ENCODE measurements at places on chromosomes 7 and 10.

DNA sequence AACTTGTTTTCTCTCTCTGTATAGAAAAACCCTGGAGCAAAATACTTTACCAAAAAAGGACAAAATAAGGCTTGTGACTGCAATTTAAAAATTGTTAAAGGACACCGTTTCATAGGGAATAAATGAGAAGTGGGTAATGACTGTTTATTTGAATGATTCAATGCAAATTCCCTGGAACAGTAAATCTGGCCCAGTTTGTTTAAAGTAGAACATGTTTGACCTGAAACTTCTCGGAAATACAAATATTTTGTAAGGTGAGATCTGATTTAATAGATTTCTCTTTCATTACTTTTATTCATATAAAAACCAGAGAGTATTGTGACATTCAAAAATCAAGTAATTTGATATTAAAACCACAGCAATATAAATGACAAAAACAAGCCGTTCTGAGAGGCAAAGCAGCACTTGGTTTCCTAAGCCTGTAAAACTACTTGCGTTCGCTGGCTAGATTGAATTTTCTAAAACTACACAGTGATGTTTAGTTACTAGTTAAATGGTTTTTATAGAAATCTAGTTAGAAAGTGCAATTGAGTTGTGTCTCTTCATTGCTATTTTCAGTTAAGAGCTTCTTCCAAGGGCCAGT is 76.8 kb upstream of the PITRM1 start:
- no peak for DNase-seq

GRCh38 chr10:125157505-125157904 is 2.9 kb downstream of the CTBP2 start:
- peak; percentile 68 for DNase-seq

- DNase-seq: no peak
Observed at GRCh38 chr10:32050177-32050576, 6.0 kb downstream of the KIF5B start.

GRCh38 chr7:139515266-139515665 is 8.2 kb upstream of the CLEC2L start:
- no peak for DNase-seq

GRCh38 chr10:86950349-86950748 is 7.1 kb downstream of the MMRN2 start:
- DNase-seq: no peak

- no peak for DNase-seq
Observed at GRCh38 chr7:112790586-112791003, 402 bp upstream of the TMEM168 start.

GRCh38 chr7:445020-445419 is 74.6 kb downstream of the PDGFA start:
- DNase-seq: no peak

DNA sequence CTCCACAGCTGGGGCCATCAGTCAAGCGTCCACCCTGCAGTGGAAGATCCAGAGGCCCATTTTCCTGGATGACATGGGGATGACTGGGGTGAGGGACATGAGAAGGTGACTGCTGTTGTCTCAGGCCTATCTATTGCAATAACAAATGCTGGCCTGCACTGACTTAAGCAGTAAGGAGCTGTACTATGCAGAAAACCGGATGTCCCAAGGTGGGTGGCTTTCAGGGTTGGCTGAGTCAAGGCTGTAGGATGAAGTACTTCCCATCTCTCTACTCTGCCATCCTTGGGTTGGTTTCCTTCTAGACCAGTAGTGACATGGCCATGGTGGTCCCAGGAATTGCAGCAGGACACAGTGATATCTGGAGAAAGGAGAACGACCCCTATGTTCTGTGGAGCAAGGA is 48.1 kb downstream of the NEURL1 start:
- DNase-seq: no peak

GRCh38 chr7:156019776-156020565 is 207.7 kb upstream of the SHH start:
- no peak for DNase-seq

DNA sequence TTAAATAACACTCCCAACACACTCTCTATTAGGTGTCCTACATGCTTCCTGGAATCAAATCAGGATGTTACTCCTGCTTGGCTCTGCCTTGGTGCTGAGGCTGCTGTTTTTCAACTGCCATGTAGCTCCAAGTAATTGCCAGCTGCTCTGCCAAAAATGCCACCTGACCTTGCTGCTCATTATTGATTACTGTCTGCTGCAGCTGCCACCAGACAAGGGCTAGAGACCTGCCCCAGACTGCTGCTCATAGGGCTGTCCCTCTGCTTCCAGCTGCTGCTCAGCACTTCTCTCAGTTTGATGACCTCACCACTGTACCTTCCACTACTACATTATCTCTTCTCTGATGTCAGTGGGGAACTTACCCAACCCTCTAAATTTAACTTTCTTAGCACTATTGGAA is 102.5 kb downstream of the PCLO start:
- peak; percentile 69 for DNase-seq

GRCh38 chr10:125850766-125851731 is 27.7 kb downstream of the BCCIP start:
- peak; percentile 19 for DNase-seq

GRCh38 chr7:131480384-131481315 is 75.8 kb downstream of the PODXL start:
- DNase-seq: no peak

GRCh38 chr7:47932016-47932415 is 16.2 kb downstream of the PKD1L1 start:
- no peak for DNase-seq

- no peak for DNase-seq
Observed at GRCh38 chr7:71776726-71777125, 635.4 kb downstream of the CALN1 start.

- no peak for DNase-seq
Observed at GRCh38 chr7:45980973-45981372, 59.9 kb upstream of the IGFBP3 start.

DNA sequence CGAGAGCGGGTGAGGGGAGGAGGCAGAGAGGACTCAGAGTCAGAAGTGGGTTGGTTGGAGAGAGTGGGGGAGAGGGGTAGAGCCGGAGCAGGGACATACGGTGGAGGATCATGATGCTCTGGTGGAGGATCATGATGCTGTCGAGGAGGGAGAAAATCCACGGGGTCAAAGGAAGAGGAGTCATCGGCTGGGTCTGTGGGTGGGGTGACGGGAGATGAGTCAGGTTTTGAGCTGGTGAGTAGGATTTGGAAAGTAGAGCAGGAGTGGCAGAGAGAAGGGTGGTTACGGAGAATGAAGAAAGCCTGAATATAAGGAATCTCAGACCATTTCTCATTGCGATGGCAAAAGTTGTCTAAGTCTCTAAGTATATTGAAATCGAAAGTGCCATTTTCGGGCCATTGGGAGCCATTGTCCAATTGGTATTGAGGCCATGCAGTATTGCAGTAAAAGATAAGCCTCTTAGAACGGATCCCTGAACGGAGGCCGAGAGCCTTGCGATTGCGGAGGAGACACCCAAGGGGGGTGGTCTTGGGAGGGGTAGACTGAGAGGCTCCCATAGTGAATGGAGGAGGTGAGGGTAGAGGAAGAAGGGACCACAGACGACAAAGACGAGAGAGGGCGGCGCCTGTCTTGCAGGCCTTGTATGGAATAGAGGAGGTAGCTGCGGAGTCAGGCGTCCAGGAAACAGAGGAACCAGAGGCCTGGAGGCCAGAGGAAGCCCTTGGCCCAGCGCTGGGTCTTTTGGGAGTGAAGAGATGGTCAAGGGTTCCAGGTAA is 23.8 kb downstream of the SCIN start:
- no peak for DNase-seq

DNA sequence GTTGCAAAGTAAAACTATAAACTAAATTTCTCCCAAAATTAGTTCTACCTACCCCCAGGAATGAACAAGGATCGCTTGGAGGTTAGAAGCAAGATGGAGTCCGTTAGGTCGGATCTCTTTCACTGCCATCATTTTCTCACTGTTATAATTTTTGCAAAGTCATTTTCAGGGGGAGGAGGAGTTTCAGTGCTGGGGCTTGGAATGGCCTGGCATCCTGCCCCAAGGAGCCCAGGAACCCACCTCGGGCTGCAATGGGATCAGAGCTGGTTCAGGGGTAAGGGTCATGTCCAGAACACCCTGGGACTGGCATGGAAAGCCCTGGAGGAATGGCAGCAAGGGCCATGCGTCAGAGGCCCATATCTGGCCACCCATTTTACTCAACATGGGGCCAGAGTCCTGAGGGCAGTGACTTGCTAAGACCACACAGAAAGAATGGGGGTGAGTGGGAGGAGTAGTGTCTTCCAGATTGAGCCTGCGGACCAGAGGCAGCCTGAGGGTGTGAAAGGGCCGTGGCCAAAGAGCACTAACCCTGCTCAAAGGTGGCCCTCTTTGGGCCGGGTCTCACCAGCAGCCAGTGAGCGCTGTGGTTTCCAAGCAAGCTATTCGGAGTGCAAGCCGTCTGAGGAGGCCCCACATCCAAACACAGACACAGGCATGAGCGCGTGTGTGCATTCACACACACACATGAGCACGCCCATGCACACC is 31.8 kb downstream of the GPRIN2 start:
- no peak for DNase-seq

- DNase-seq: no peak
Observed at GRCh38 chr7:101890749-101891523, 73.5 kb downstream of the CUX1 start.

DNA sequence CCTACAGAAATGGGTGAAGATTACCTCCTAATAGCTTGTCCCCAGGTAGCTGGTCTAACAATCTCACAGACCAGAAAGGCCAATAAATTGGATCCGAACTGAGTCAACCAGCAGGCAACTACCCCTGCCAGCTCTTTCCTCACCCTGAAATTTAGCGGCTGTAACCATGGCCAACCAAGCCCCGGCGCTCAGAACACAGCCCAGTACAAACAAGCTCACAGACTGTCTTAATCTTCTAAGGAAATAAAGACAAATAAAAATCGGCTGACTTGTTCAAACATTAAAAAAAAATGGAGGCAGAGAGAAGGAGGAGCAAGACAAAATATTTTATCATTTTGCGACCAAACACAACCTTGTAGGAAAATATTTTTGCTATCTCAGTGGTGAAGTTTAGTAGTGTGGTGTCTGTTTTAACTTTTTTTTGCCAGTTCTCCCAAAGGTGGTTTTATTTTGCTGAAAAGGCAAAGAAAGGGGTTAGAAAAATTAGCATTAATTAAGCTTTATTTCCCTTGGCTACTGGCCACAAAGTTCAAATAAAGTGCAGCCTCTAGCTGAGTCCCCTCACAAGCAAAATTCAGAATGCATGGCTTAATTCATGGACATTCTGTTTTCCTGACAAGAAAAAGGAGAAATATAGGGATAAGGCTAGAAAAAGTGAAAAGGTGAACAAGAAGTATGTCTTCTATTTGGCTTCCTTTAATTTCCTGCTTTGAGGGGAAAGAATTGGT is 313.0 kb upstream of the NPVF start:
- peak; percentile 60 for DNase-seq
